Skin of body (tissue), 3 donors: ENCODE measurements at places on chromosomes 12 and 14. TPM values are rescaled to one million over a fixed set of nuclear protein-coding genes. Genes with fewer than 3 reads are reported as not detected.

GRCh38 chr14:54257424-54257823, 139.4 kb upstream of the CDKN3 start:
- DNase-seq: no peak

- peak; percentile 70 for DNase-seq
Measured at GRCh38 chr14:24036169-24036962, 15.4 kb upstream of the CARMIL3 start.

DNA sequence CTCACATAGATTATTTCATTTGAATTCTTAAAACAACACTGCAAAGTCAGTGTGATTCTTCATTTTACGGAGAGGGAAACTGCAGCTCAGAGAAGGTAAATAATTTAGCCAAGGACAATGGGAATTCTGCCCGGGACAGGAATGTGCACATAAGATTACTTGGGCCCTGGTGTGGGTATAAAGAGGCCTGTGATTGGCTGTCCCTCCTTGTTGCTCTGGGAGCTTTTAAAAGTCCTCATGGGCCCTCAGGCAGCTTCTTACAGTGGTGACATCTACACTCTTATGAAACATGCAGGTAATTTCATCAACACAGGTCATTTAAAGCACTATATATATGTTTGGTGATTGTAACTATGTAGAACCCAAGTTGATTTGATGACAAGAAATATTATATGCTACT, 100.3 kb downstream of the ESR2 start:
- no peak for DNase-seq

Gene POTEM
- total RNA-seq: not detected

DNA sequence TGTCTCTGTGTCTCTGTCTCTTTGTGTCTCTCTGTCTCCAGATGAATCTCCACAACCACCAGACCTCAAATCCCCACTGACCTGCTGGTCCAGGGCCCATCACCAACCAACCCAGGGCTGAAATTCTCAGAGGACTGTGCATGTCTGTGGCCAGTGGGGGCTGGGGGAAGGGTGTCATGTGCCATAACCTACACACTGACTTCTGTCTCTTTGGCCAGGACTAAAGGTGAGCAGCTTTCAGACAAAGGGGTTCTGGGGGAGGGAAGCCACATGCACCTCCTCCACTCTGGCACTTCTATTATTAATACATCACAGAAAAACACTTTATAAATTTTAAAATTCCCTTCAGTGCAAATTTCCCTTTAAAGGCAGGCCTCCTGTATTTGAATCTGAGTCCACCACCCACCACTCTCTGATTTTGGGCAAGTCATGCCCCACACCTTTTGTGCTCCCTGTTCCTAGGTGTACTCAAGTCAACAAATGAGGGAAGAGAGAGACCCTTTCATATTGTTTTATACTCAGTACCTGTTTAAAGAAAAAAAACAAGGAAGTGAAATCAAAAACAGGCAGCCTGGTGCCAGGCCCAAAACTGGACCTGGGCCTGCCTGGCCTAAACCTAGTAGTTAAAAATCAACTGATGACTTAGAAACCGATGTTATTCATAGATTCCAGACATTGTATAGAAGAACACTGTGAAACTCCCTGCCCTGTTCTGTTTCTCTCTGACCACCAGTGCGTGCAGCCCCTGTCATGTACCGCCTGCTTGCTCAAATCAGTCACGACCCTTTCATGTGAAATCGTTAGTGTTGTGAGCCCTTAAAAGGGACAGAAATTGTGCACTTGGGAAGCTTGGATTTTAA, 80.2 kb downstream of the TUNAR start:
- no peak for DNase-seq

Gene INTS13
- 20.9 TPM for total RNA-seq

DNA sequence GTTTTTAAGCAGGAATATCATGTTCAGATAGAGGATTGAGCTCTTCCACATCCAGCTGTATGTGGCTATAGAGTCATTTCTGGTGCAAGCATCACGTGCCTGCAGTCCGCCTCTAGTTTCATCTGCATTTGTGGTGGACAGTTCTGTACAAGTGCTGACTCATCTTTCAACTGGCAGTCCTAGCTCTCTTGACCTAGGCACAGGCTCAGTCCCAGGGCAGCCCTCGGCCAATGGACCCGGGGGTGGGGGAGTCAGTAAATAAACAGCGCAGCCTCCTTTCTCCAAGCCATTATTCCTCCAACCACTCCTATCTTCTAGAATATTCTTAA, 41.8 kb upstream of the FRMD6 start:
- DNase-seq: no peak

Gene SOAT2
- not detected for total RNA-seq

DNA sequence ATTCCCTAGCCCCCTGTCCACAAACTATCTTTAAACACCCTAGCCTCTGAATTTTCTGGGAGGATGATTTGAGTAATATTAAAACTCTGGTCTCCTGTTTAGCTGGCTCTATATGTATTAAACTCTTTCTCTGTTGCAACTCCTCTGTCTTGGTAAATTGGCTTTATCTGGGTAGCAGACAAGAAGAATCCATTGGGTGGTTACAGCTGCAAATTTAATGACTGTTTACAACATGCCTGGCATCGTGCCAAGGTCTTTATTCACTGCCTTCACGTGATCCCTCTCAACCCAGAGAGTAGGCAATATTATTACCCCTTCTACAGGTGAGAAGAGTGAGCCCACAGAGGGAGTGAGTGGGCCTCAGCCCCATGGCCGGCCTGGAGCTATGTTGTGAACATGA, 77.8 kb upstream of the MYL2 start:
- no peak for DNase-seq

Gene NTF3
- 4.7 TPM for total RNA-seq

GRCh38 chr12:93370947-93371346, 6.8 kb upstream of the NUDT4 start:
- DNase-seq: no peak

GRCh38 chr14:60331201-60332045, 82.4 kb downstream of the PPM1A start:
- DNase-seq: peak; percentile 50
